Thoracic aorta (tissue), 2 donors: ENCODE measurements at places on chromosomes 1 and 21. TPM values are rescaled to one million over a fixed set of nuclear protein-coding genes. Genes with fewer than 3 reads are reported as not detected.

PRDM16 gene
- total RNA-seq: 68.9 TPM

- H3K4me3 ChIP-seq: no peak overlapping the region
- H3K27ac ChIP-seq: no peak overlapping the region
- DNase-seq: no peak
- H3K36me3 ChIP-seq: no peaks in the 10 kb centered on the region
- H3K4me1 ChIP-seq: peaks cover 16% of the 10 kb centered on the region
Measured at GRCh38 chr21:15841856-15842564, 112.2 kb downstream of the USP25 start.

NSUN4 gene
- 22.9 TPM for total RNA-seq

- DNase-seq: no peak
- H3K27ac ChIP-seq: no peak overlapping the region
- H3K27me3 ChIP-seq: no peaks in the 10 kb centered on the region
- H3K4me1 ChIP-seq: no peaks in the 10 kb centered on the region
- peaks cover 52% of the 10 kb centered on the region for H3K36me3 ChIP-seq
- no peak overlapping the region for H3K4me3 ChIP-seq
Measured at GRCh38 chr1:10340930-10341590, 57.8 kb upstream of the PGD start.

GRCh38 chr1:14345946-14346550, 252.4 kb upstream of the KAZN start:
- H3K4me1 ChIP-seq: no peaks in the 10 kb centered on the region
- DNase-seq: no peak
- no peaks in the 10 kb centered on the region for H3K36me3 ChIP-seq
- H3K27ac ChIP-seq: no peak overlapping the region

- DNase-seq: no peak
- peaks cover 3% of the 10 kb centered on the region for H3K4me1 ChIP-seq
- no peaks in the 10 kb centered on the region for H3K27me3 ChIP-seq
- H3K4me3 ChIP-seq: peak overlapping the region; percentile 85
Measured at GRCh38 chr1:63523738-63524137, 413 bp downstream of the EFCAB7 start.

ITLN2 gene
- not detected for total RNA-seq

GRCh38 chr1:215376544-215377264, 190.4 kb upstream of the KCTD3 start:
- no peak overlapping the region for H3K4me3 ChIP-seq
- H3K4me1 ChIP-seq: no peaks in the 10 kb centered on the region
- H3K36me3 ChIP-seq: no peaks in the 10 kb centered on the region

GBP6 gene
- total RNA-seq: not detected

DNA sequence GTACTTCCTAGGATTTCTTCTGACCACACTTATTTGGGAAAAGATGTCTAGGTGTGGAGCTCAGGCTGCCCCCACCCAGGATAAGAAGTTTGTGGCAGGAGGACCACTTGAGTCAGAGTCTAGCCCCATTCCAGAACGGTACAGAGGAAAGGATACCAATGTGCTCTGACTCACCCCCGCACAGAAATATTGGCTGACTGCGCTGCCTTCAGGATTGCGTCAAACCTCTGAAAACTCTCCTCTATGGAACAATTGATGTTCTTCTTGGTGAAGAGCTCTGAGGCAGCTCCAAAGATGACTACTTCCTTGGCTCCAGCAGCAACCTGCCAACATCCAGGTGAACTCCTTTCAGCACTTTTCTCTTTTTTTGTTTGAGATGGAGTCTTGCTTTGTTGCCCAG, 11.2 kb downstream of the HMGCL start:
- no peaks in the 10 kb centered on the region for H3K4me1 ChIP-seq
- H3K36me3 ChIP-seq: peaks cover 35% of the 10 kb centered on the region
- no peak overlapping the region for H3K27ac ChIP-seq
- DNase-seq: no peak

KIF17 gene
- total RNA-seq: 0.68 TPM

- no peaks in the 10 kb centered on the region for H3K27me3 ChIP-seq
- H3K36me3 ChIP-seq: no peaks in the 10 kb centered on the region
- no peak overlapping the region for H3K4me3 ChIP-seq
- H3K27ac ChIP-seq: no peak overlapping the region
Measured at GRCh38 chr1:198019126-198019525, 102.0 kb downstream of the LHX9 start.

DNALI1 gene
- 6.5 TPM for total RNA-seq

DNA sequence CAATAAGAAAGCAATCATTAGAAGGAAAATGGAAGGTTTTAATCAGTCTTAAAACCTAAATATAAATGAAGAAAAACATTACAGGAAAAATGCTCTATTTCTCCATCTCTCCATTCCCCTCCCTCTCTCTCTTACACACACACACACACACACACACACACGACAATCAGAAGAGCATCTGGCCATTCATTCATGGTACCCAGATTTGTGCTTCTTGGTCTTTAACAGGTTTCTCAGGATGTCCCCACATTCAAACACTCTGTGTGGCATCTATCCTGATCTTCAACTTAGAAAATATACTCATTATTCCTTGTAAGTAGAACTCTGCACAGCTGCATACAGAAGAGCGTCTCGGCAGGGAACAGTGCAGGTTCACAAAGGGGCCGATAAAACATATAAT, 779 bp downstream of the LRRC40 start:
- H3K4me1 ChIP-seq: peaks cover 28% of the 10 kb centered on the region
- DNase-seq: no peak
- no peaks in the 10 kb centered on the region for H3K27me3 ChIP-seq
- no peaks in the 10 kb centered on the region for H3K36me3 ChIP-seq
- H3K27ac ChIP-seq: no peak overlapping the region

- H3K27ac ChIP-seq: no peak overlapping the region
- H3K36me3 ChIP-seq: no peaks in the 10 kb centered on the region
- no peaks in the 10 kb centered on the region for H3K27me3 ChIP-seq
- DNase-seq: no peak
- no peaks in the 10 kb centered on the region for H3K4me1 ChIP-seq
- H3K4me3 ChIP-seq: no peak overlapping the region
Measured at GRCh38 chr1:97560714-97561113, 360.1 kb downstream of the DPYD start.

SAMSN1 gene
- 20.5 TPM for total RNA-seq

- H3K4me1 ChIP-seq: peaks cover 21% of the 10 kb centered on the region
- peak overlapping the region; percentile 27 for H3K27ac ChIP-seq
- DNase-seq: no peak
- no peaks in the 10 kb centered on the region for H3K36me3 ChIP-seq
Measured at GRCh38 chr1:6771441-6771769, 13.8 kb upstream of the CAMTA1 start.

GRCh38 chr1:60078182-60078581, 4.6 kb upstream of the C1orf87 start:
- H3K4me3 ChIP-seq: no peak overlapping the region
- no peaks in the 10 kb centered on the region for H3K36me3 ChIP-seq
- no peak for DNase-seq
- no peak overlapping the region for H3K27ac ChIP-seq
- no peaks in the 10 kb centered on the region for H3K27me3 ChIP-seq

GRCh38 chr1:154741741-154742495, 128.2 kb downstream of the KCNN3 start:
- no peaks in the 10 kb centered on the region for H3K27me3 ChIP-seq
- H3K4me3 ChIP-seq: no peak overlapping the region
- H3K4me1 ChIP-seq: no peaks in the 10 kb centered on the region
- H3K36me3 ChIP-seq: no peaks in the 10 kb centered on the region
- no peak for DNase-seq

DNA sequence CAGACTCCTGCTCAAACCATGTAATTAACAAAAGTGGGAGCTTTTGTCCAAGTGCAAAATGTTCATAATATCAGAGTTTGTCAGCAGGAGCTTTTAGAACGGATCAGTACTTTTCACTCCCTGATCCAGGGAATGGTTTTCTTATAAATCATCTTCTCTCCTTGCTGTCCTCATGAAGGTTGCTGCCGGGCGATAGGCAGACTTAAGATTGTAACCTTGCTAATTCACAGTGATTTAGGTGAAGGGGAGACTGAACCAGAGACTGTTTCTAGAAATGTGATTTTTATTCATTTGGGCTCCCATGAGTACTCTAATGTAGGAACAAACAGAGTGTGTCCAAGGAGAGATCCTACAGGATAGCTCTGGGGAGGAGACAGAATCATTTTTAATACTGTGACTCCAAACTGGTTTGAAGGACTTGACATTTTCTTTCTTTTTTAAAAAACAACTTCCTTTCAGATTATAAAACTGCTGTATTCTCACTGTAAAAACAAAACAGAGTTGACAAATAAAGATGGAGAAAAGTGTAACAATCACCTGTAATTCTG, 23.7 kb downstream of the ELAVL4 start:
- no peaks in the 10 kb centered on the region for H3K4me1 ChIP-seq
- no peaks in the 10 kb centered on the region for H3K27me3 ChIP-seq

GBP3 gene
- total RNA-seq: 44.7 TPM

NMNAT2 gene
- total RNA-seq: 0.68 TPM

UTS2 gene
- not detected for total RNA-seq

GRCh38 chr21:46569081-46569480, 35.8 kb downstream of the S100B start:
- no peak overlapping the region for H3K27ac ChIP-seq
- H3K36me3 ChIP-seq: peaks cover 56% of the 10 kb centered on the region
- no peaks in the 10 kb centered on the region for H3K4me1 ChIP-seq
- no peak overlapping the region for H3K4me3 ChIP-seq
- no peak for DNase-seq

DNA sequence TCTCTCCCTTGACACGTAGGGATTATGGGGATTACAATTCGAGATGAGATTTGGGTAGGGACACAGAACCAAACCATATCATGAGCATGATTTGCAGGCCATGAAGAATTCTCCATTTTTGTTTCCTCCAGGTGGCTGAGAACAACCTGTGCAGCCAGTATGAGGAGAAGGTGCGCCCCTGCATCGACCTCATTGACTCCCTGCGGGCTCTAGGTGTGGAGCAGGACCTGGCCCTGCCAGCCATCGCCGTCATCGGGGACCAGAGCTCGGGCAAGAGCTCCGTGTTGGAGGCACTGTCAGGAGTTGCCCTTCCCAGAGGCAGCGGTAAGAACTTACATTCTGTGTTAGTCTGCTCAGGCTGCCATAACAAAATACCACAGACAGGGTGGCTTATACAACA, 9.7 kb downstream of the MX1 start:
- peaks cover 60% of the 10 kb centered on the region for H3K36me3 ChIP-seq
- H3K4me1 ChIP-seq: no peaks in the 10 kb centered on the region
- DNase-seq: no peak

GRCh38 chr1:159483501-159483900, 44.0 kb downstream of the OR10J1 start:
- no peak for DNase-seq
- H3K27ac ChIP-seq: no peak overlapping the region
- H3K27me3 ChIP-seq: no peaks in the 10 kb centered on the region

DNA sequence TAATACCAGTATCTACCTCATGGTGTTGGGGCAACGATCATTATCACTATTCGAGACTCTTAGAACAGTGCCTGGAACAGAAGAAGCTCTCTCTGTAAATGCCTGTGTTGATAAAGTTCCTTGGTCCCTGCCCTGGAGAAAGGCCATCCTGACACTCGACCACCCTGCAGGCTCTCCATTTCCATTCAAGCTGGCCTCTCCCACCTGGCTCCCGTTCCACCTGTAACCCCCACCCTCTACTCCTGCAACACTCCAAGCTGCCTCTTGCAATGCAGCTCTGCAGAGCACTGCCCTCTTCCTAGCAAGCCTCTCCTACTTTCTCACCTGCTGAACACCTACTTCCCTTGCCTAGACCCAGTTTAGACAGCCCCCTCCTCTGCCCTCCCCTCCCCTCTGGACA, 6.1 kb downstream of the SPOCD1 start:
- no peak for DNase-seq
- H3K4me3 ChIP-seq: no peak overlapping the region
- H3K36me3 ChIP-seq: no peaks in the 10 kb centered on the region
- no peaks in the 10 kb centered on the region for H3K27me3 ChIP-seq

CASP9 gene
- 18.8 TPM for total RNA-seq

DNA sequence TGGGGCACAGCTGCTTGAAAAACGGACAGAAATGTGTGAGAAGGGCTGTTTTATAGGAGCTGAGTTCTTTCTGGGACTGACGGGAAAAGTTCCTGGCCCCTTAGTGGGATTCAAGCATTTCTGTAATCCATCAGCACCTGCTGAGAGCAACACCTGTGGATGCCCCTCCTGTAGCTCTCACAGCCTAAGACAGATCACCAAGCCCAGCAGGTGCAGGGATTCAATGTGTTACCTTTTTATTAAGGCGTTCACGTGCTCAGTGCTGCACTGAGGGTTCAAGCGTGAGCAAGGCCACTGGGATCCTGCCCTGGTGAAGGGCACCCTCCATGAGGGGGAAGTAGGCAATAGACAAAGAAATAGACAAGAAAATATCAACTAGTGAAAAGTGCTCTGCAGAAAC, 14.9 kb downstream of the OLFML2B start:
- no peak for DNase-seq
- peaks cover 8% of the 10 kb centered on the region for H3K36me3 ChIP-seq
- H3K27ac ChIP-seq: no peak overlapping the region
- peaks cover 50% of the 10 kb centered on the region for H3K4me1 ChIP-seq

DNA sequence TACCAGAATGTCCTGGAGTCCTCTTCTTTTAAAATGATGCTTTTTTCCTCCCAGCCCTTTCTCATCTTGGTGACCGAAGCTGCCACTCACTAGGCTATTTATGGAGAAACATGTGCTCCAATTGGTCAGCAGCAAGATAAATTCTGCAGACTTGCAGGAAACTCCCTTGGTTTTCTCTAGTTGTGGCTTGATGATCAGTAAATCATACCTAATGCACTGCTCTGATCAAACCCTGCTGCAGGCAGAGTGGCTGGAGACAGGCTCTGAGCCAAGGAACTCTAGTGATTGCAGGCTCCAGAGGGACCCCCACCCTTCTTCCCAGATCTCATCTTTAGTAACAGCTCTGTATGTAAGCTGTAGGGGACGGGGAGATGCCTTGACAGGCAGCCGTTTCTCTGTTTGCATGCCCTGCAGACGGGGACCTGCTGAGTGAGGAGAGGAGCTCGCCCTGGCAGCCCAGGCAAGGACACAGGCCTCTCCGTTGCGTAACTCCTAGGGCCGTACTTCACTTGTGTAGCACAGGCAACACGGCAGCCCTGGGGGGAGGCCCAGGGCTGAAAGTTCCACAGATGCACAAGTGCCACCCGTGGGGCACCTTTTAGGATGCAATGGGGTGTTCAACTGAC, 14.5 kb downstream of the SLC6A17 start:
- no peak for DNase-seq
- no peaks in the 10 kb centered on the region for H3K4me1 ChIP-seq
- no peaks in the 10 kb centered on the region for H3K36me3 ChIP-seq
- no peaks in the 10 kb centered on the region for H3K27me3 ChIP-seq
- no peak overlapping the region for H3K4me3 ChIP-seq
